ENCODE measurements at places on chromosomes 1 and 21. TPM values are rescaled to one million over a fixed set of nuclear protein-coding genes. Genes with fewer than 3 reads are reported as not detected.

ITLN2 gene
- not detected for total RNA-seq

DNA sequence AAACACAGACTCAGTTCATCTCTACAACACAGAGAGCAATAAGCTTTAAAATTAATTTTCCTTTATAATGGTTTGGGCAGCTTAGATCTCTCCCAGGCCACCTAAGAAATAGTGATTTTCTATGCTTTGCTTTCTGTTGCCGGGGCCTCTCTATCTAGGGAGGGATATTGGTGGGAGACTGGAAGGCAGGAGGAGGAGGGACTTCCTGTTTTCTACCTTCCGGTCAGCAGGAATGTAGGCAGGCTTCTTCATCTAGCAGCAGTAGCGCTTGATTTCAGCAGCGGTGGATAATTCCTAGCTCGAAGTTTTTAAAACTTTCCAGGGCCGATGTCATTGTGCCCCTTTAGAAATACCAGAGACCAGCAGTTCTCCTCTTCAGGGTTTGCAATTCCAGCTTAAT lies 5.1 kb upstream of the DESI2 start:
- DNase-seq, result no peak
- H3K4me1 ChIP-seq, result peaks cover 9% of the 10 kb centered on the region
- H3K27me3 ChIP-seq, result no peaks in the 10 kb centered on the region
- no peaks in the 10 kb centered on the region for H3K36me3 ChIP-seq
- H3K4me3 ChIP-seq, result no peak overlapping the region

GRCh38 chr1:47875036-47875435 lies 122.1 kb downstream of the TRABD2B start:
- H3K4me1 ChIP-seq, result peaks cover 70% of the 10 kb centered on the region
- H3K27ac ChIP-seq, result peak overlapping the region; percentile 82
- no peak for DNase-seq
- H3K27me3 ChIP-seq, result no peaks in the 10 kb centered on the region
- no peak overlapping the region for H3K4me3 ChIP-seq

DMBX1 gene
- not detected for total RNA-seq

DNA sequence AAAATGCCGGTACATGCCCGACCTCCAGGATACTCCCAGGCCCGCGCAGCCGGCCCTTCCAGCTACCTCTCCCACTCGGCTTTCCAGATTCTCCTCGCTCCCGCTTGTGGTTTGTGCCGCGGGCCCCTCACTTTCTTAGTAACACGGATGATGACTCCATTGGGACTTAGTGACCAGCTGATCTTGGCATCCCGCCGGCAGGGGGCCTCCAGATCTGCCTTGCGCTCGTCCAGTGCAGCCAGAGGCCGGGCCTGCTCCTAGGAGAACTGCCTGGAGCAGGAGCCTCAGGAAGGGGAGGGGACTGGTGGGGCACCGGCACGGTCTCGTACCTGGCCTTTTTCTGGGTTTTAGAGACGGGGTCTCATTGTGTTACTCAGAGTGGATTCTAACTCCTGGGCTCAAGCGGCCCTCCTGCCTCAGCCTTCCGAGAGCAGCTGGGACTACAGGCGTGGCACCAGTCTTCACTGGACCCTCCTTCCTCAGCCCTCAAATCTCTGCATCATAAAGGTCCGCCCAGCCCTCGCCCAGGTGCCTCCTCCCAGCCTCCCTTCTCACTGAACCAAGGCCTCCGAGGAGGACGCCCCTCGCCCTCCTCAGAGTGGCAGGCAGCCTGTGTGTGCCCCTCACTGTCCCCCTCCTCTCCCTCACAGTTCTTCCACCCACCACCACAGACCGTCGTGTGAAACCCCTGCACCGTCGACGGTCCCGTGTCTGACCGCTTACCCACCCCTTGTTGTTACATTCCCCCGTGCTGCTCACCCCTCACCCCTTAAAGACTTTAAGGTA lies 78.6 kb downstream of the SLC25A24 start:
- DNase-seq, result peak; percentile 6
- H3K27me3 ChIP-seq, result peaks cover 2% of the 10 kb centered on the region
- H3K4me3 ChIP-seq, result no peak overlapping the region
- H3K27ac ChIP-seq, result no peak overlapping the region

C4BPA gene
- 32.1 TPM for total RNA-seq

DNASE2B gene
- total RNA-seq, result not detected

DNA sequence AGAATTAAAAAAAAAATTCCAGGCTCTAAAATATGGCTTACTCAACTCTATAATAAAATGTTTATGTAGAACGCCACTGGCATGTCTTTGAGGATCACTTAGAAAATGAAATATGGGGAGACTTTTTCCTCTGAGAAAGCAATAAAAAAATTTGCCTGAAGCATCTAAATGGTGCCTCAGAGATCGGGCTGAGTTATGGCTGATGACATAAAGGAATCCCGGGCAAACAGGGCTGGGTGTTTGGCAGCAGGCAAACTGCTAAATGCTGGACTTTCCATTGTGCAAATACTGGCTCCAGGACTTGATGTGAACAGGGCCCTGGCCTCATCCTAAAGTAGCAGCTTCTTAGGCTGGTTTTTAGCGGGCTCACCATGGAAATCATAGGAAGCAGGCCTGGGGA lies 44.5 kb upstream of the C1orf87 start:
- no peaks in the 10 kb centered on the region for H3K27me3 ChIP-seq
- DNase-seq, result no peak
- H3K4me3 ChIP-seq, result no peak overlapping the region
- H3K27ac ChIP-seq, result no peak overlapping the region

SHE gene
- total RNA-seq, result not detected

GRCh38 chr1:95974586-95974985 lies 740.6 kb downstream of the RWDD3 start:
- H3K27me3 ChIP-seq, result no peaks in the 10 kb centered on the region
- no peaks in the 10 kb centered on the region for H3K36me3 ChIP-seq
- no peak overlapping the region for H3K27ac ChIP-seq
- H3K4me3 ChIP-seq, result no peak overlapping the region

CNR2 gene
- not detected for total RNA-seq

GRCh38 chr1:2203671-2204414 lies 9.3 kb upstream of the FAAP20 start:
- peaks cover 20% of the 10 kb centered on the region for H3K27me3 ChIP-seq
- H3K4me3 ChIP-seq, result peak overlapping the region; percentile 60
- H3K27ac ChIP-seq, result no peak overlapping the region
- H3K4me1 ChIP-seq, result peaks cover 84% of the 10 kb centered on the region

DNA sequence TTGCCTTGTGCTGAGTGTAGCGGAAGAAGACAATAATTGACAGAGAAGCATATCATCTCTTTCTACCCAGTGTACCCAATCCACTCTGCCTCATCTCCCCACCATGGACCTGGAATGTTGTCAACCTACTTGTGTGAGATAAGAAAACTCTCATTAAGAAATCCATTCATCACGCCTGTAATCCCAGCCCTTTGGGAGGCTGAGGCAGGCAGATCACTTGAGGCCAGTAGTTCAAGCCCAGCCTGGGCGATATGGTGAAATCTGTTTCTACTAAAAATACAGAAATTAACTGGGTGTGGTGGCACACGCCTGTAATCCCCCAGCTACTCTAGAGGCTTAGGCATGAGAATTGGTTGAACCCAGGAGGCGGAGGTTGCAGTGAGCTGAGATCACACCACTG lies 209.6 kb downstream of the PBX1 start:
- H3K4me3 ChIP-seq, result no peak overlapping the region
- no peak for DNase-seq
- H3K27ac ChIP-seq, result no peak overlapping the region
- no peaks in the 10 kb centered on the region for H3K27me3 ChIP-seq
- H3K4me1 ChIP-seq, result no peaks in the 10 kb centered on the region
- H3K36me3 ChIP-seq, result no peaks in the 10 kb centered on the region

DNA sequence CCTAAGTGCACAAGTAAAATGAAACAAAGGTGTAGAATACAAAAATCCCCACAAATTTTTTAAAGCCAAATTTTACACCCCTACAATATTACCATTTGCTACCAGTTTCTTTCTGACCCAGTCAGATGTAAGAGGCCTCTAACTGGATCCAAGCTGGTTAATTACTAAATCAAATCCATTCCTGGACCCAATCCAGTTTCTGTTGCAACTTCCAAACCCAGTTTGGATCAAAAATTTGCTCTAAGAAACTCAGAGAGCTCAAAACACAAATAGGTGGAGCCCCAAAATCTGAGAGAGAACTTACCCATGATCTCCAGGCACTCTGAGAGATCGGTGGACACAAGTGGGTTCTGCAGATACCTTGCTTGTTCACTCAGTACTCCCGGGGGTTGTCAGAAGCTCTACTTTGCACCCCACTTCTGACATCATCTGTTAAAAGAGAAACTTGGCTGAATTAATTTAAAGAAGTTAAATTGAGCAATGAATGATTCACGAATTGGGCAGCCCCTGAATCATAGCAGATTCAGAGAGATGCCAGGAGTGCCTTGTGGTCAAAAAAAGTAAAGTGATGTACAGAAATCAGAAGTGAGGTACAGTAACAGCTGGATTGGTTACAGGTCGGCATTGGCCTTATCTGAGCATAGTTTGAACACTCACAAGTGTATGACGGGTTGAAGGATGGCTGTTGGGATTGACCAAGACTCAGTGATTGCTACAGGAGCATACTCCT lies 448.0 kb downstream of the KCNT2 start:
- H3K36me3 ChIP-seq, result no peaks in the 10 kb centered on the region
- no peak overlapping the region for H3K27ac ChIP-seq
- H3K4me3 ChIP-seq, result no peak overlapping the region
- H3K4me1 ChIP-seq, result no peaks in the 10 kb centered on the region

HNRNPCL1 gene
- total RNA-seq, result 0.18 TPM

- no peak overlapping the region for H3K4me3 ChIP-seq
- no peaks in the 10 kb centered on the region for H3K4me1 ChIP-seq
- no peak overlapping the region for H3K27ac ChIP-seq
- no peak for DNase-seq
- H3K27me3 ChIP-seq, result no peaks in the 10 kb centered on the region
Observed at GRCh38 chr1:60113028-60113427, 39.5 kb upstream of the C1orf87 start.

DNA sequence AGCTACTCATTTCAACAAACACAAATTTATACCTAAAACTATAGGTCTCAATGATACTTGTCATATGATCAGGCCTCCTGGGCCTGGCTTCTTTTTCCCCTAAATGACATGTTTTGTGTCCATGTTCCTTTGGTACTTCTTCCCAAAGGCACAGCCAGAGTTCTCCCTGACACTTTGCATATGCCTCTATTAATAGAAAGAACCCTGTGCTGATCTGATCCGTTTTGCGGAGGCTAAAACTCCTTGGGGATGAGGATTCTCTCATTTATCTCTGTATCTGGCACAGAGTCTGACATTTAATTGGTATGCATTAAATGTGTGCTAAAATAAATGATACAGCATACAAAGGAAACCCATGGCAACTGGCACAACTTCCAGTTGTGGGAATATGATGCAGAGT lies 11.5 kb downstream of the ATPAF1 start:
- no peak for DNase-seq
- H3K4me1 ChIP-seq, result no peaks in the 10 kb centered on the region
- no peaks in the 10 kb centered on the region for H3K27me3 ChIP-seq
- no peak overlapping the region for H3K27ac ChIP-seq

LRRIQ3 gene
- 1.2 TPM for total RNA-seq

MYBPH gene
- total RNA-seq, result not detected

DNA sequence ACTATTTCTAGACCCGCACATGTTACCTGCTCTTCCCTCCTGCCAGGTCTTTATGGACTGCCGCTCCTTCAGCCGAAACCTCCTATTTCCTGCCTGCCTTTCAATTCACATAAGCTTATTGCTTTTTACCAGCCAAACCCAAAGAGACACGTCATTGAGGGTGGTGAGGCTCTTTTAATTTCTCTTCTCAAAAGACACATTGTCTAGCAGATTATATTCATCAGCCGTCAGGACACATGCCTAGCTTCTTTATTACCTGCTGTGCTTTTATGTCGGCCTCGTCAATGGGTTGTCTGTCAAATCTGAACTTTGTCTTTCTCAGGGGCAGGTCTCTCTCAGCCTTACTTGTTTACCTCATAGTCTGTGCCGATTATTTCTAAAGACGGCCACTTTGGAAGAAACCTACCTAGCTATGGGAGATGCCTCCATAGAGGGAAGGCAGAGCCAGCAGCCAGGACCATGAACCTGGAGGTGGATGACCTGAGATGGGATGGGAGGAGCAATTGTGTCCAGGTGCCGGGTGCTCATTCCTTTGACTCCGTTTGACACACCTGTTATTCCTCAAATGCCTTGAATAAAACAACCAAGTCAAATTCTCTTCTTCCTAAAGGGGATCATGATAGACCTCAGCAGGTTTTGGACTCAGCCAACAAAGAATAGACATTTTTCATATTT lies 42.0 kb downstream of the ZBTB18 start:
- H3K27ac ChIP-seq, result no peak overlapping the region
- DNase-seq, result no peak
- no peaks in the 10 kb centered on the region for H3K4me1 ChIP-seq
- no peaks in the 10 kb centered on the region for H3K36me3 ChIP-seq
- no peak overlapping the region for H3K4me3 ChIP-seq

GRCh38 chr21:42562816-42563215 lies 49.2 kb downstream of the SLC37A1 start:
- peaks cover 45% of the 10 kb centered on the region for H3K4me1 ChIP-seq
- H3K27ac ChIP-seq, result no peak overlapping the region
- DNase-seq, result no peak

All from HepG2 (cell line).